ENCODE measurements at places on chromosomes 7 and 10.

- DNase-seq = no peak
These were observed 163.6 kb upstream of the PHYHIPL start for GRCh38 chr10:59012839-59013238.

DNA sequence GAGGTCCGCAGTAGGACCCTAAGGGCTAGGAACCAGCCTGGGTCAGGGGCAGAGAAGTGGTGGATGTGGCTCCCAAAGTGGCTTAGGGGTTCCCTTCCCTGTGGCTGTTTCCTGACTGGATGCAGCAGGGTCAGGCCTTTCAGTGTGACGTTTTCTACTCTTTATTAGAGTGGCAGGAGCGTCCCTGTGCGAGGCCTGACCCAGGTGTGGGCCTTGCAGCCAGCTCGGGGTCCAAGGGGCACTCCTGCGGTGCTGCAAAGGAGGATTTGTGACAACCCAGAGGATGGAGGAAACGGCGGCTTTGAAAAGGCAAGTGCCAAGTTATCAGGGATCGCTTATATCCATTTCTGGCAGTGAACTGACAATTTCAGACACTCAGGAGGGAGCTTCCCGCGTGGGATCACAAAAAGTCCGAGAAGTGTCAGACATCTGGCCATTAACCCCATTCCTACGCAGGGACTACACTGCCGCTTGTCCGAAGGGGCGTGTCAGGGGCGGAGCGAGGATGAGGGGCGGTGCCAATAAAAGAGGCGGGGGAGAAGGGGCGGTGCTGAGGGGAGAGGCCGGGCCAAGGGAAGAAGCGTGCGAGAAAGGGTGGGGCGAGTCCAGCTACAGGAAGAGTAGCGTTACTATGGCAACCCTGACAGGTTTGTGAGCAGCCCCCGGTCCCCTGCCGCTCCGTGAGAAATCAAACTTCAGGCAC, 98.8 kb upstream of the ZNF722 start:
- DNase-seq = peak; percentile 66

DNA sequence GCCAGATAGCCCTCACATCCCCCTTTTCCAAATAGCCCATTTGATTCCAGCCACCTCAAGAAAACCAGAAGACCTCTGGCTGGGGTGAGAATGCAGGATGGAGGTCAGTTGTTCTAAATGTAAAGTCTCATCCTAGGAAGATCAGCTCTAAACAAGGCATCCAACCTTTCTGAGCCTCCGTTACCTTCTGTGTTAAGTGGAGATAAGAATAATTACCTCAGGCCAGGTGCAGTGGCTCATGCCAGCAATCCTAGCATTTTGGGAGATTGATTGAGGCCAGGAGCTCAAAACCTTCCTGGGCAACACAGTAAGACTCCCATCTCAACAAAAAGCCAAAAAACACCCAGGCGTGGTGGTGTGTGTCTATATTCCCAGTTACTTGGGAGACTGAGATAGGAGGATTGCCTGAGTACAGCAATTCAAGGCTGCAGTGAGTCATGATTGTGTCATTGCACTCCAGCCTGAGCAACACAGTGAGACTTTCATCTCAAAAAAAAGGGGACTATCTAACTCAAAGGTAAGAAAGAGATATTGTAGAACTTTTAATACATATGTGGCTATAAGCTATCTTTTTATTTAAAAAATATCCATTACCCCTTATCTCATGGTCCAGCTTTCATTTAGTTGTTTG, 43.5 kb downstream of the PRTFDC1 start:
- no peak for DNase-seq

- peak; percentile 72 for DNase-seq
These were observed 45.2 kb downstream of the VPS41 start for GRCh38 chr7:38863601-38864291.

GRCh38 chr10:52111101-52111891, 202.8 kb upstream of the DKK1 start:
- no peak for DNase-seq

GRCh38 chr10:68861253-68861652, 33.9 kb downstream of the STOX1 start:
- no peak for DNase-seq

- DNase-seq = no peak
These were observed 110.3 kb upstream of the STEAP1B start for GRCh38 chr7:22610263-22610662.

DNA sequence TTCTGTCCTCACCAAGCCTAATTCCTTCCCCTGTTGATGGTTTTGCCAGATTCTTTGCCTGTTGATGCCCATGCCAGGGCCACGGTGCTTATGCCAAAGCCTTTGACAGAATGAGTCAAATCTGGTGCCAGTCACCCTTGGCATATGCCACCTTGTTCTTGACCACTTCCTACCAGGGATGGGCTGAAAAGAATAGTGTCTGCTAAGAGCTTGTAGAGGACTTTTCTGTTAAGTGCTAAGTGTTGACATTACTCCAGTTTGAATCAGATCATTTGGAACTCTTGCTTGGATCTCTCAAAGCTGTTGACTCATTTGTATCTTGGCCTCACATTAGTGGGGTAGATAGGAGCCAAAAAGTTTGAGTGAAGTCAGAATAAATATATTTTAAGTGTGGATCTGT, 661.2 kb downstream of the AUTS2 start:
- DNase-seq = no peak

GRCh38 chr7:80313067-80313626, 178.5 kb downstream of the GNAI1 start:
- no peak for DNase-seq

- DNase-seq = no peak
These were observed 7.0 kb downstream of the NFKB2 start for GRCh38 chr10:102402512-102402896.

- peak; percentile 17 for DNase-seq
These were observed 41.4 kb upstream of the PNLIPRP3 start for GRCh38 chr10:116385994-116386809.

DNA sequence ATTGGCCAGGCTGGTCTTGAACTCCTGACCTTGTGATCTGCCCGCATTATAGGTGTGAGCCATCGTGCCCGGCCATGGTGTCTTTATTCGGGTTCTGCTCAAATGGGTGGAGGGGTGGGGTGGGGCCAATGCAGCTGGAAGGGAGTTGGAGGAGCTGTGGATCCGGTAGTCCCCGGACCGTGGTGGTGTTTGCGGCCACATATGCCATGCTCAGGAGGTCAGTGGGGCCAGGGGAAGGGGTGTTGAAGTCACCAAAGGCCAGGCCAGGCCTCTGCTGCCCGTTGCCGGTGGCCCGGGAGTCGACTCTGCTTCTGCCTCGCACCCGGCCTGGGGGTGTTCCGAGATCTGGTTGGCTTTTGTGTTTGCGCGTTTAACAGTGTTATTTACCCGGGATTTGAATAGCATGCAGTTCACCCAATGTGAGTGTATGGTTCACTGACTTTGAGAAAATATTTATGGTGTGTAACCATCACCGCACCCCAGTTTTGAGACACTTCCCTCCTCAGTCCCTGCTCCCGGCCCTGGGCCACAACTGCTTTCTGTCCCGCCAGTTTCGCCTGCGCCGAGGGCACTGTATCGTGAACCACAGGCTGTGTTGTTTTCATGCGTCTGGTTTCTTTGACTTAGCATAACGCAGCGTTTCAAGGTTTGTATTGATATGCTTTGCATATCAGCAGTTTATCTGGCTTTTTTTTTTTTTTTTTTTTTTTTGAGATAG, 10.7 kb downstream of the INPP5A start:
- no peak for DNase-seq

GRCh38 chr7:36360244-36360643, 29.4 kb upstream of the ANLN start:
- no peak for DNase-seq

DNA sequence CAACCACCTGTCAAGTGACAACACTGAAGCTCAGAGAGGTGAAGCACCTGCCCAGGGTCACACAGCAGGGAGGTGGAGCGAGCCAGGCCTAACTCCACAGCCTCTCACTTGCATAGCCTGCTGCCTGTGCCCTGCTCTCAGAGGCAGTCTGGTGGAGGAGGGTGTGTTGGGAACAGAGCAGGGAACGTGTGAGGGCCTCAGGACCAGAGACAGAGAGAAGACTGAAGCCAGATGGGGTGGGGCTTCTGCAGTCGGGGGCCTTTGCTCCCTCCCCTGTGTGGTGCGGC, 114.0 kb downstream of the PTPN20 start:
- no peak for DNase-seq

GRCh38 chr10:131722525-131723264, 178.1 kb upstream of the PPP2R2D start:
- DNase-seq = no peak

- DNase-seq = no peak
These were observed 99.1 kb upstream of the CACNA2D1 start for GRCh38 chr7:82542665-82543064.
